ENCODE measurements at places on chromosomes 7 and 10.

DNA sequence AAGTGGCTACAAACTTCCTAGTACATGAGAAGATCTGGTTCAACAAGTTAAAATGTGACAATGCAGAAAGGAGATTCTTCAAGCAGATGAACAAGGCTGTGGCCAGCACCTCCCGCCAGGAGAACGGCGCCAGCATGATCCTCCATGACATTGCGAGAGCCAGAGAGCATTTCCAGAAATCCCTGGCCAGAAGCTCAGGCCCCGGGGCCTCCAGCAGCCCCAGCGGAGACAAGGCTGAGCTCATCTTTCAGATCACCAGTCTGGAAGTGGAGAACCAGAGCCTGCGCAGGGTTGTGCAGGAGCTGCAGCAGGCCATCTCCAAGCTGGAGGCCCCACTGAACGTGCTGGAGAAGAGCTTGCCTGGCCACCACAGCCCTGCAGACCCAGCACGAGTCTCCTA, 40.1 kb upstream of the ZNF273 start:
- no peak for DNase-seq

GRCh38 chr10:43262902-43263466, 3.9 kb downstream of the RASGEF1A start:
- DNase-seq: no peak

- no peak for DNase-seq
These were observed 189.5 kb downstream of the CXCL12 start for GRCh38 chr10:44195112-44196007.

DNA sequence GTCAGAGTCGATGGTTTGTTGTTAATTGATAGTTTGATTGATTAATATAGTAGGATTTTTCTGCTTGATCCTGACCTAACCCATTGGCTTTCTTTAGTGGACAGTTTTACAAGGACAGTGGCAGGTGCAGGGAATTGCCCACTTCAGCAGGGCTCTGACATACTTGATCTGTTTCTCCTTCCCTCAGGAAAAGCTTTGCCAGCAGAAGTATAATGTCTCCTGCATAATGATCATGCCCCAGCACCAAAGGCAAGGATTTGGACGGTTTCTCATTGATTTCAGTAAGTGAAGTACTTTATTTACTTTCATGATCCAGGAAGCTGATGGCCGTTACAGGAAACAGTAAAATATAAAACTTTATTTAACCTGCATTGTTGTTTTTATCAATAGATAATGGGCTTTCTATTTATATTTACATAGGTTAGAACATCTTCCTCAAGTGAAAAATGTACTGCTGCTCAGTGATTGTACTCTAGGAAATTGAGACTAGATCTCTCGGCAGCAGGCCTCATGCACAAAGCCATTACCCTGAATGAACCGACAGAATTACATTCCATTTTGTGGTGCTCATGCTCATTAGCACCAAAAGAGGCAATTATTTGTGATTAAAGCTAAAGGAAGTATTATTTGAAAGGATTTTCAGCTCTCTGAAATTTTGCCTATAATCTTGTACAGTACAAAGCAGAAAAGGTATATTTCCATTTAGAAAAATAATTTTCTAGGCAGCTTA, 122.5 kb upstream of the SAMD8 start:
- DNase-seq: no peak

DNA sequence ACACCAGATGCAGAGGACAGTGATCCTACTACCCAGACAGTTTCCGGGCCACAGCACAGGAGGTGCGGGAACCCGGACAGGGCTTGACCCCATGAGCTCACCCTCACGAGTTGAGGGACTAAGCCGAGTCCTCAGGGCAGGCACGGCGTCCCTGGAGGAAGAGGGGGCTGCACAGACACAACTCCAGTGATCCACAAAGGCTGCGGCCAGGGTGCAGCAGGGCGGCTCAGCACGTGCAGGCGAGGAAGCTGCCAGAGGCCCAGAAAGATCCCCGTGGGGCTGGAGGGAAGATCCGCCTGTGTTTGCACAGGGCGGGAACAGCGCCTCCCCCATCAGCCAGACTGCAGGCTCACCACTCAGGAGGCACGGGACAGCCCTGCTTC, 45.9 kb upstream of the TMEM72 start:
- DNase-seq: peak; percentile 31

DNA sequence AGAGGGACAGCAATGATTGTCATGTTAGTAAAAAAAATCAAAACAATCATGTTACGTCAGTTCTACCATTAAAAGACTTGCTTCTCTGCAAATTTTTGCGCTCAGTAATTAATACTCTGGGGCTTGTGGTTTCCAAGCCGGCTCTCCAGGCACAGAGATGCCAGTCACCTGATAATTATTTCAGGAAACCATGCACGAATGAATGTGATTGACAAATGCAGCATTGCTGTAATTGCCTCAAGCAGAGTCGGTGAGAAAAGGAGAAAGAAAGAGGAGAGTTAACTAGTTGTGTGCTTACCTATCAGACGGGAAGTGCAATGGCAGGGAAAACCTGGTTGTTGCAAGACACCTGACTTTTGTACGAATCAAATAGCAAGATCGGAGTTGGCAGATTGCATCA, 609.8 kb upstream of the MKI67 start:
- no peak for DNase-seq

GRCh38 chr7:110534241-110534931, 556.5 kb upstream of the LRRN3 start:
- DNase-seq: no peak

GRCh38 chr7:155254018-155254417, 43.7 kb upstream of the INSIG1 start:
- DNase-seq: no peak

DNA sequence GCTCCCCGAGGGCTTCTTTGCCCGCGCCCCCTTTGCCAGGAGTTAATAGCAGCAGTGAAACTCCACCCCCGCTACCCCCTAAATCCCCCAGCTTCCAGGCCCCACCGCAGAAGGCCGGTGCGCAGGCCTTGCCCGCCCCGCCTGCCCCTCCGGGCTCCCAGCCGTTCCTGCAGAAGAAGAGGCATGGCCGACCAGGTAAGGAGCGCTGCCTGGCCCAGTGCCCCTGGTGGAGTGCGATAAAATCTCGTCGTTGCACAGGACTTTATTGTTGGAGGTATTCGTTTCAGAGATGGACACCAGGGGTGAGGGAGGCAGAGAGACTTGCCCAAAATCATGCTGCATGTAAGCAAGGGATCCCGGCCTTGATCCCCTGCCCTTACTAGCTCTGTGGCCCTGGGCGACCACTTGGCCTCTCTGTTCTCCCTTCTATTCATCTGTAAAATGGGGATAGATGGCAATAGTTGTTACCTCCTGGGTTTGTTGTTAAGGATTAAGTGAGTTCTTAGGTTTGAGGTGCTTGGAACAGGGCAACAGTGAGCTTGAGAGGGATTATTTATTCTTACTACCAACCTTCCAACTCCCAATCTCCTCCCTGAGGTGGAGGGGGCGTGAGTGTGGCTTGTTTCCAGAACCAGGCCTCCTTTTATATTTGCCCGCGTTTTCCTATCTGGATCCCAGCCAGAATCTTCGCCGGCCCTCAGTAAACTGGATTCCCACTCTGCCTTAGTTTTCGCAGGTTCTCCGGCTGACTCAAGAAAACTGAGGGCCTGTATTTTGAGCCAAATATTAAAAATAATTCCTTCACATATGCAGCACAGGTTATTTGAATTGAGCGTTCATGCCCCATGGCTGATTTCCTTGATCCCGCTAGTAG, 78.3 kb downstream of the WIPF3 start:
- no peak for DNase-seq
